ENCODE measurements at places on chromosomes 16 and 17. TPM values are rescaled to one million over a fixed set of nuclear protein-coding genes. Genes with fewer than 3 reads are reported as not detected.

DNA sequence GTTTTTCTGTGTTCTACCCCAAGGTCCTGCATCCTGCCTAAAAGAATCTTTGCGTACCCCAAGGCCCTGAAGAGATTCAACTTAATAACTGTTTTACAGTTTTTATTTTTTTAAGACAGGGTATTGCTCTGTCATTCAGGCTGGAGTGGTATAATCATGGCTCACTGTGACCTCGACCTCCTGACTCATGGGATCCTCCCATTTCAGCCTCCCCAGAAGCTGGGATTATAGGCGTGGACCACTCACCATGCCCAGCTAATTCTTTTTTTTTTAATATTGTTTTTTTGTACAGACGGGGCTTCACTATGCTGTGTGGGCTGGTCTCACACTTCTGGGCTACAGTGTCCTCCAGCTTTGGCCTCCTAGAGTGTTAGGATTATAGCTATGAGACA lies 9.3 kb upstream of the FAAP100 start:
- H3K36me3 ChIP-seq = peaks cover 5% of the 10 kb centered on the region
- H3K27me3 ChIP-seq = no peaks in the 10 kb centered on the region
- H3K27ac ChIP-seq = peak overlapping the region; percentile 57
- DNase-seq = no peak
- no peak overlapping the region for H3K4me3 ChIP-seq
- H3K4me1 ChIP-seq = no peaks in the 10 kb centered on the region

GRCh38 chr16:27945233-27945973 lies 118.1 kb downstream of the GSG1L start:
- H3K27me3 ChIP-seq = peaks cover 51% of the 10 kb centered on the region
- no peak overlapping the region for H3K27ac ChIP-seq
- DNase-seq = no peak

DNA sequence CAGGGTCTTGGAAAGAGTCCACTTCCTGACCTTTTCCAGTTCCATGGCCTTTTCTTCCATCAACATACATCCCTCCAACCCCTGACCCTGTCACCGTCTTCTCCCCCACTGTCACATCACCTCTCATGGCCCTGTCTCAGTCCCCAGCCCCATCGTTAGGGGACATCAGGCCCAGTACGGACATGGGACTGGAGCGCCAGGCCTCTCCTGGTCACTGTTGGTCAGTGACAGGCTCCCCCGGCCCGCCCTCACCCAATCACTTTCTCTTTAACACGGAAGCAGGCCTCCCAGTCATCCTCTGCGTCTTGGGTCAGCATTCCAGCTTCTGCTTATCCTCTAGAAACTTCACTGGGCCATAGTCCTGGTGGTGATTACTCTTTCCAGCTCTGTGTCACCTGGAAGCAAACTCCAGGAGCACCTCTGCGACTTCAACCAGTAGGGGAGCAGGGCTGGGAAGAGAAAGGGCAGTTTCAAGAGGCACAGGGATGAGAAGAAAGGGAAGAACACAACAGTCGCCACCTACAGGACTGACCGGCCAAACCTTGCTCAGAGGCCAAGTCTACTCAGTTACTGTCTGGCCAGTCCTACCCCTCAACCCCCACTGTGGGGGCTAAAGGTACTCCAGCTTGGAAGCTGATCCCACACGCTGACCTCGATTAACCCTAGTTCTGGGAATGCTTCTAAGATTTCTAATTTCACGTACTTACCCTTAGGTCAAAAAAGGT lies 15.9 kb upstream of the ICAM2 start:
- no peaks in the 10 kb centered on the region for H3K36me3 ChIP-seq
- H3K27me3 ChIP-seq = no peaks in the 10 kb centered on the region
- peaks cover 13% of the 10 kb centered on the region for H3K4me1 ChIP-seq
- no peak for DNase-seq

DNA sequence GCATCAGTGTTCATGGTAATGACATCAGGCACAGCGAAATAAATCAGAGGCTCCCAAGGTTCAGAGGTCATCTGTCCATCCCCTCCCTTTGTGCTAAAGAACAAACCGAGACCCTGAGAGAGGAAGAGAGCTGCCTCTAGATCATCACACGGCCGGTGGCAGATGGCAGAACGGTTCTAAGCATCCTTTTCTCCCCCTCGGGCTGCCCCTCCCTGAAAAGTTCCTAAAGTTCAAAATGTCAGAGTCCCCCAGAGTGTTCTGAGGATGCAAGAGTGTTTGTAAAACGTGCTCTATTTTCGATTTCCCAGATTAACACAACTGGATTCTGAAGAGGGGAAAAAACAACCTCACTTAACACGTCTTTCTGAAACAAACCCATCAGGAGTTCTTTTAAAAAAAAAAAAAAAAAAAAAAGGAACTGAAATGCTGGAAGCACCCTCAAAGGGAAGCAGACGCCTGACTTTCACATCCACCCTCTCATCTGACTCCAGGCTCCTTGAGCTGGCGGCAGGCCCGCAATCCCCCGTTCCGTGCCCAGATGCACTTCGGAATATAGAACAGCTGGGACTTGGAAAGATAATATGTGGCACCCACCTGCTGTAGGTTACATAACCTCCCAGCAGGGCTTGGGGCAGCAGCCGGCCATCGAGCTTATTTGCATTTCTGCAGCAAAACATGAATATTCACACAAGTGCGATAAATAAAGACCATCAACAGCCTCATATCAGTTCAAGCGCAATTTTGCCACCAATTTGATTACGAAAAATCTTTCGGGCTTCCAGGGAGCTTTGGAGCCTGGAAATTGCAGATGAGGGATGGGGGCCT lies 115.5 kb upstream of the SMURF2 start:
- peaks cover 23% of the 10 kb centered on the region for H3K4me1 ChIP-seq
- H3K27ac ChIP-seq = no peak overlapping the region
- H3K36me3 ChIP-seq = peaks cover 2% of the 10 kb centered on the region
- H3K4me3 ChIP-seq = peak overlapping the region; percentile 78

DNA sequence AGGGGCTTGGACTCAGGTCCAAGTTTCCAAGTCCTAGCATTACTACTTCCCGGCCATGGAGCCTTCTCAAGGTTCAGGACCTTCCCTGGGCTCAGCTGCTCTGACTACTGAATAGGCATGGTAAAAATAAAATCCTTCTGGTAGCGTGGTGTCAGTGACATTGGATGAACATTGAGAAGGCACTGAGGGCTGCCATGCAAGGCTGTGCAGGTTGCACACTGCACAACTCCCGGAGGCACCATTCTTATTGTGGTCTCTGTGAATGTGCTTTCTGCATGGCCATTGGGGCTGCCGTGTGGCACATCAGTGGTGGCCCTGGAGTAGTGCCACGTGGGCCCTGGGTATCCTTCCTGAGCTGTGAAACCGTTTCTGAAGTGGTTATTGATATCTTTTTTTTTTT lies 250.2 kb upstream of the CIBAR2 start:
- DNase-seq = no peak
- H3K36me3 ChIP-seq = peaks cover 4% of the 10 kb centered on the region
- peaks cover 8% of the 10 kb centered on the region for H3K4me1 ChIP-seq
- H3K27me3 ChIP-seq = peaks cover 43% of the 10 kb centered on the region
- no peak overlapping the region for H3K27ac ChIP-seq

DNA sequence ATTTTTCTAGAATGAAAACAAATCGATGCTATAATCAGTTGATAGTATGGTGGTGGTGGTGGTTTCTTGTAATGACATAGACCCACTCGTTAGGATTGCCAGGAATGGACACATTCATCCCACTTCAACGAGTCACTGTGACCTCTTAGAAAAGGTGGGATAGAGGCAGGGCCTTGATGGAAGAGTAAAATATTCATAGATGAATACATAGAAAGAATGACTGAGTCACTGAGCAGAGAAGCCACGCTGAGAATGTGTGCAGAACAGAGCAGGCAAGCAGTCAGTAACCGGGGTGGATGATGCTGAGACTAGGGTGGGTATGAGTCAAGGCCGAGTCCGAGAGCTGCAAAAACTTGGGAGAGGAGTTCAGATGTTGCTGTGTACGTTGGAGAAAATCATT lies 129.9 kb downstream of the PITPNC1 start:
- H3K27ac ChIP-seq = no peak overlapping the region
- H3K4me3 ChIP-seq = no peak overlapping the region
- H3K36me3 ChIP-seq = peaks cover 2% of the 10 kb centered on the region
- no peaks in the 10 kb centered on the region for H3K27me3 ChIP-seq
- peaks cover 34% of the 10 kb centered on the region for H3K4me1 ChIP-seq
- no peak for DNase-seq

DNA sequence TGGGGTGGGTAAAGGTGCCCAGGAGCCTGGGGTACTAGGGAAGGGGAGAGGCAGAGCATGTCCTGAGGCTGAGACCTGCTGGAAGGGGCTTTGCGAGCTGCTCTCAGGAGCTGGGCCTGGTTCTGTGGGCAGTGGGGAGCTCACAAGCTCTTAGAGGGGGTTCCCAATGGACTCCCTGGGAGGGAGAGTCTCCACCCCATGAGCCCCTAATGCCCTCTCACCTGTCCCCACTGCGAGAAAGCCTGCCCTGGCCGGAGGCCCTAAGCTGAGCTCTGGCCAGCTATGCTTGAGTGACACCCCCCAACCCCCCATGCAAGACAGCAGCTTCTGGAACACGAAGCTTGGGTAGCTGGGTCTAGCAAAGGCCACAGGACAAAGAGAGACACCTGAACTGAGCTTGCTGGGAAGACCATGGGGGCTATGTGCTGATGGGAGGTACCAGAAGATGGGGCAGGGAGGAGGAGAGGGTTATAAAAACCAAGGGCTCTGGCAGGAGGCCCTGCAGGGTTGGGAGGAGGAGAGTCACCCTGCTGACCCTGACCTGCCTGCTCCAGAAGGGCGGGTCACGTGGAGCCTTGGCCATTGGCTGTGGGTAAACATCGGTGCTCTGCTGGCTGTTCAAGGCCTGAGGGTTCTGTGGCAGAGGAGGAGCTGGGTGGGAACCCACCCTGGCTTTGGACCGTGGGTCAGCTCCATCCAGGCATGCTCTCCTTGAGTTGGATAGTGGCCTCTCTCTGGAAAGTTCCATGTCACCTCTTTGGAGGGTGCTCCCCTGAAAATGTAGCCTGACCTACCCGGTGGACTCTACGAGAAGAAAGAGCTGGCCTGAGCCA lies 106.7 kb downstream of the RAB11FIP4 start:
- H3K27me3 ChIP-seq = no peaks in the 10 kb centered on the region
- no peak overlapping the region for H3K27ac ChIP-seq
- H3K4me3 ChIP-seq = no peak overlapping the region

GRCh38 chr17:65750631-65751115 lies 189.2 kb upstream of the AXIN2 start:
- H3K4me3 ChIP-seq = peak overlapping the region; percentile 72
- peaks cover 19% of the 10 kb centered on the region for H3K4me1 ChIP-seq
- H3K27me3 ChIP-seq = peaks cover 6% of the 10 kb centered on the region
- H3K27ac ChIP-seq = peak overlapping the region; percentile 86
- no peaks in the 10 kb centered on the region for H3K36me3 ChIP-seq

DNA sequence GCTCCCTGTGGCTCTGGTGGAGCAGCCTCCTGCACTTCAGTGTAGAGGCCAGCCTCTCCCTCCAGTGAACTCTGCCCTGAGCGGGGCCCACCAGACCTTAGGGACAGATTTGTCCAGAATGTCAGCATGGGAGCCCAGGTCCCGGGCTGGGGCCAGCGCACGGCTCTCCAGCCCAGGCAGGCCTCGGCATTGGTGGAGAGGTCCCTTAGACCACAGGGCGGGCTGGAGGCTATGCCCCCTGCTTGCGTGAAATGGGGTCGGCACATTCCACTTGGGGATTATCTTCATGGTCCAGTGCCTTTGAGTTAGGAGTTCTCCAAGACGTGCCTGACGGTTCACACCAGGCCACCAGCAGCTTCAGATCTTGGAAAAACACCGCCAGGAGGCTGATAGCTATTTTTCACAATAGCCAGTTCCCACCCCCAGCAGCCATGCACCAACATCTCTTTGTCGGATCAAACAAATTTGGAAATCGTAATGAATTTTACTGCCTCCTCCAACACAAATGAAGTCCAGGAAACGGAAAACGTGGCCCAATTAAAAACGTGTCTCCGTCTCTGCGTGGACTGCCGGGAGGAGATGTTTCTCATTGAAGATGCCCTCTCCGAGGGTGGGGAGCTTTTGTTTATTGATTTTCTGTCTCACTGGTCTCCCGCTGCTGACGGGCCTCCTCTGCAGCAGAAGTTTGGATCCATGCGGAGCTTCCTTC lies 110.0 kb upstream of the CIBAR2 start:
- H3K27ac ChIP-seq = no peak overlapping the region
- DNase-seq = no peak
- H3K27me3 ChIP-seq = peaks cover 4% of the 10 kb centered on the region
- no peak overlapping the region for H3K4me3 ChIP-seq

- peak overlapping the region; percentile 88 for H3K4me3 ChIP-seq
- peaks cover 5% of the 10 kb centered on the region for H3K36me3 ChIP-seq
- no peaks in the 10 kb centered on the region for H3K27me3 ChIP-seq
- H3K27ac ChIP-seq = peak overlapping the region; percentile 98
Observed at GRCh38 chr17:49741009-49741691, 22.8 kb downstream of the FAM117A start.

GRCh38 chr17:12992676-12993075 lies 25.2 kb downstream of the ELAC2 start:
- H3K4me3 ChIP-seq = no peak overlapping the region
- no peak for DNase-seq
- no peak overlapping the region for H3K27ac ChIP-seq
- H3K36me3 ChIP-seq = peaks cover 12% of the 10 kb centered on the region
- no peaks in the 10 kb centered on the region for H3K27me3 ChIP-seq

GRCh38 chr16:30914830-30915229 lies 8.5 kb upstream of the FBXL19 start:
- no peak overlapping the region for H3K27ac ChIP-seq
- no peaks in the 10 kb centered on the region for H3K4me1 ChIP-seq
- no peak for DNase-seq

Gene CACNG5
- total RNA-seq = not detected

Gene ENPP7
- total RNA-seq = not detected

Gene PSMD12
- 53.8 TPM for total RNA-seq

Gene NOTUM
- not detected for total RNA-seq

Data from T-helper 17 cell (primary cell).